ENCODE measurements at places on chromosomes 3 and 15.

GRCh38 chr3:175911937-175912336 lies 1052.8 kb downstream of the NAALADL2 start:
- DNase-seq: no peak

DNA sequence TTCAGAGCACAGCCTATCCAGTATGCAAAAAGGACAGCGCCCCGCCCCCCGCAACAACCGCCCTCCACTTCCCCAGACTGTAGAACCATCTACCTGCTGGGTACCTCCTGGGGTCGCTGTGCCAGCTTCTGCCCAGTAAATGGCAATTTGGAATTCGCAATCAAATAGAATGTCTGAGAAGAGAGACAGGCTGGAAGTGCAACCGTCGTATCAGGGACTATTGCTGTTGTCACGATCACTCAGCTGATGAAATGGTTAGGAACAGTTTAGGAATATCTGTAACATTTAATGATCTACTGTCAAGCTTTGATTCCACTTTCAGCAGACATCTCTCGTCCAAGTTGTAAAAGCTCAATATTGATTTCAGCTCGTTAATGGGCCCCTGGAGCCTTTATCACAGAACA lies 13.3 kb upstream of the PARL start:
- DNase-seq: no peak

DNA sequence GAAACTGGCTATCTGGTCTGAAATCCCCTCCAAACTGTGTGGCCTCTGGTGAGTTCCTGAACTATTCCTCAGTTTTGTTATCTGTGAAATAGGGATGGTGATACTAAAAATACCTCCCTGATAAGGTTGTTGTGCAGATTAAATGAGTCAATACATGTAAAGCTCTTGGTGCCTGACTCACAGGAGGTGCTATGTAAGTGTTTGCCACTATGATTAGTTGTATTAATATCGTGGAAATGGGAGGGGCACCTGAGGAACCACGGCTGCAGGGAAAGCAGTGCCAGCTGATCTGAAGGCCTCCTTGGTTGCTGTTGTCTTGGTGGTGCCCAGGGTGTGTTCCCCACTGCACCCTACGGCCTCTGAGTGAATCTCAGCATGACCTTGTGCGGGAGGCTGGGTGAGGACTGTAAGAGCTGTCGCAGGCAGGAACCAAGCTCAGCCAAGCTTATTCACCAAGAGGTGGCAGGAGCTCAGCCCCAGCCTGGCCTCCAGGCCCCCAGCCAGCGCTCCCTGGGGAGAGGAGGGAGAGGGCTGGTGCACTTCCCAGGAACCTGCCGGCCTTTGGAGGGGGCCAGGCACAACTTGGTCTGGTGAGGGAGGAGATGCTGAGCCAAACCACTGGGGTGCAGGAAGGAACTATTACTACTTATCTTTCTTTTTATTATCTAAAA lies 44.8 kb upstream of the CCDC174 start:
- no peak for DNase-seq

GRCh38 chr15:52440414-52440813 lies 88.3 kb downstream of the MYO5A start:
- DNase-seq: no peak

- DNase-seq: no peak
These were observed 21.0 kb upstream of the HACD2 start for GRCh38 chr3:123605789-123606234.

- DNase-seq: no peak
These were observed 102.4 kb upstream of the EOMES start for GRCh38 chr3:27824312-27825200.

GRCh38 chr3:73933585-73933984 lies 308.8 kb upstream of the PDZRN3 start:
- no peak for DNase-seq

DNA sequence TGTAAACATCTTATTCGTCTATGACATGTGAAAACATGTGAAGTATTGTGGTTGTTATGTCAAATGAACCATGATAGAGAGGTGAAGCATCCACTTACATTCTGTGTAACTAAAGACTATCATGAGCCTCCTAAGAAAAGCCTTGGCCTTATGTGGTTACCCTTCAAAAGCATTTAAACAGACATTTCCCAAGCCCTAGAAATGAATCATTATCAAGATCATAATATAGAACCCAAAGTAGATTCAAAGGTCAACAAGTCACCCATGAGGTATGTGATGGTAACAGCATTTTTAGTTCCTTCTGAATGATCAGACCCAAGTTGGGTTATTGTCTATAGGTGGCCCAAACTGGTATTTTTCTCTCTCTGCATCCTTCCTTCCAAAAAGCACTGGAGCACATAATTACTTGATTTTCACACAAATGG lies 408.0 kb downstream of the TBL1XR1 start:
- DNase-seq: no peak

DNA sequence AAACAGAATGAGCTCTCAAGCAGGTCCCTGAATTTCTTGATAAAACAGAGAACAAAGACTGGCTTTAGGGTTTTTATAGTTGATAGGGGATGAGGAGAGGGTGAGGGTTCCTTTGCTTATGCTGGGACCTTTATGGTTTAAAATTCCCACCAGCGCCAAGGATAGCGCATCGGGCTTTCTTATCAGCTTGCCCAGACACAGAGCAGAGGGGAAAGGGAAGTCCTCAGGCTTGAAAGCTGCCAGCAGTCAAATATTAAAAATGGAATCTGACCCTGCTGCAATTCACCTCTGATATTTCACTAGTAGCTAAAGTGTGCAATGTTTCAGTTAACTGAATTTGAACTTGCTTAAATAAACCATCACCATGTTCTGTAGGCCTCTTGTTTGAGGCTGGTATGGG lies 55.0 kb upstream of the EPHA3 start:
- no peak for DNase-seq

GRCh38 chr3:107796791-107797190 lies 274.0 kb downstream of the BBX start:
- no peak for DNase-seq

DNA sequence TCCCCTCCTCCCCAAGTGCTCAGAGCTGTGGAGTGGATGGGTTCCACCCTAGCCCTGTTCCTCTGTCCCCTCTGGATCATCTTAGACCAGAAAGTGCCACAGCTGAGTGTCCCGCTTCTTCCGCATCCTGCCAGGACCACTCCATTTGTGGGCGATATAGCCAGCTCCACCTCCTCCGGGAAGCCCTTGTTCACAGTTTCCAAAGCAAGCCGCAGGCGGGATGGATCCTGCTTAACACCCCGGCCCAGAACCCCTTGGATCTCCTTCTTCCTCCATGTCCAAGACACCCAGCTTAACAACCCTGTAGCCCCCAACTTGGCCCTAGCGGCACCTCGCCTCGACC lies 490 bp upstream of the ALAS1 start:
- DNase-seq: no peak

DNA sequence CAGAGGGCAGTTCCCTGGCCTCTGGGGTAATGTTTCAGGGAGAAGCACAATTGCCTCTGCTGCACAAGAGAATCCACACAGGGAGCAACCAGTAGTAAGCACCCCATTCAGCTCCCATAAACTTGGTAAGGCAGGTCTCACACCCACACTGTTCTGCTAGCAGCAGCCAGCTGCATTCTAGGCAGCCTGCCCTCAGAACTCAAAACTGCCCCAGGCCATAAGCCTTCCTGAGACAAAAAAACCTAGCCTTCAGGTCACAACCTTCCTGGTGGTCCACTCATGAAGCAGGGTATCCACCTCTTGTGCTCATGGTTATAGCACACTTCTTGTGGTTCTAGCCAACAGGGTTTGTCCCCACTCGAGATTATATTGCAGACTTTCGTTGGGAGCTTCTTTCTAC lies 33.7 kb upstream of the ABI3BP start:
- DNase-seq: no peak

All from activated CD8-positive, alpha-beta memory T cell treated with anti-CD3 and anti-CD28 coated beads for 4 hours (primary cell).